Activated CD4-positive, CD25-positive, alpha-beta regulatory T cell treated with anti-CD3 and anti-CD28 coated beads, Interleukin-2, amount 50 U/mL, for 16 hours (primary cell): ENCODE measurements at places on chromosomes 2 and 18.

- DNase-seq = no peak
Observed at GRCh38 chr2:218622606-218623365, 15.1 kb downstream of the PLCD4 start.

GRCh38 chr2:149931486-149931885 lies 343.9 kb upstream of the MMADHC start:
- no peak for DNase-seq

- DNase-seq = no peak
Observed at GRCh38 chr2:73939419-73939818, 12.7 kb downstream of the DGUOK start.

GRCh38 chr2:195413944-195414343 lies 243.1 kb upstream of the SLC39A10 start:
- no peak for DNase-seq

GRCh38 chr18:50847192-50847591 lies 27.4 kb upstream of the MRO start:
- DNase-seq = no peak
